Parietal lobe (tissue), 2 donors: ENCODE measurements at places on chromosomes 3 and 15. TPM values are rescaled to one million over a fixed set of nuclear protein-coding genes. Genes with fewer than 3 reads are reported as not detected.

Gene ITIH3
- not detected for total RNA-seq

Gene ALDH1L1
- total RNA-seq: 2.8 TPM

Gene VILL
- total RNA-seq: 17.5 TPM

Gene PRR23C
- not detected for total RNA-seq

Gene PLSCR5
- total RNA-seq: not detected

Gene TLR9
- 0.31 TPM for total RNA-seq

Gene FBXW12
- total RNA-seq: 2.8 TPM

Gene CLEC3B
- 14.7 TPM for total RNA-seq

Gene NEK11
- 31.3 TPM for total RNA-seq

Gene CASR
- 0.31 TPM for total RNA-seq

Gene RAB6B
- 64.2 TPM for total RNA-seq

Gene ASB14
- total RNA-seq: not detected

Gene IL16
- 1.3 TPM for total RNA-seq

Gene TRIM42
- not detected for total RNA-seq

Gene CCDC39
- total RNA-seq: 0.63 TPM

Gene SOX14
- not detected for total RNA-seq

Gene IGF1R
- 122 TPM for total RNA-seq

Gene NR1I2
- 0.63 TPM for total RNA-seq

Gene GOLGA8A
- total RNA-seq: 68.9 TPM

Gene CCDC32
- total RNA-seq: 26.0 TPM

Gene SLC9C1
- not detected for total RNA-seq

Gene CPLX3
- 1.6 TPM for total RNA-seq

Gene CCR1
- 0.94 TPM for total RNA-seq

Gene INSYN1
- total RNA-seq: 28.5 TPM

Gene CCDC54
- total RNA-seq: 1.6 TPM

Gene CTXN2
- total RNA-seq: 0.63 TPM

Gene CATSPER2
- 18.2 TPM for total RNA-seq

Gene FEZF2
- 19.1 TPM for total RNA-seq

Gene RTP4
- total RNA-seq: not detected

Gene SCAANT1
- not detected for total RNA-seq

Gene ANKRD63
- 0.94 TPM for total RNA-seq

Gene SLC28A2
- total RNA-seq: not detected

Gene TRIM59
- 14.1 TPM for total RNA-seq

Gene RAD18
- 25.7 TPM for total RNA-seq

Gene SLC12A6
- total RNA-seq: 62.0 TPM

Gene KBTBD13
- total RNA-seq: not detected

Gene ARGFX
- not detected for total RNA-seq
